ENCODE measurements at places on chromosomes 16 and 17.

DNA sequence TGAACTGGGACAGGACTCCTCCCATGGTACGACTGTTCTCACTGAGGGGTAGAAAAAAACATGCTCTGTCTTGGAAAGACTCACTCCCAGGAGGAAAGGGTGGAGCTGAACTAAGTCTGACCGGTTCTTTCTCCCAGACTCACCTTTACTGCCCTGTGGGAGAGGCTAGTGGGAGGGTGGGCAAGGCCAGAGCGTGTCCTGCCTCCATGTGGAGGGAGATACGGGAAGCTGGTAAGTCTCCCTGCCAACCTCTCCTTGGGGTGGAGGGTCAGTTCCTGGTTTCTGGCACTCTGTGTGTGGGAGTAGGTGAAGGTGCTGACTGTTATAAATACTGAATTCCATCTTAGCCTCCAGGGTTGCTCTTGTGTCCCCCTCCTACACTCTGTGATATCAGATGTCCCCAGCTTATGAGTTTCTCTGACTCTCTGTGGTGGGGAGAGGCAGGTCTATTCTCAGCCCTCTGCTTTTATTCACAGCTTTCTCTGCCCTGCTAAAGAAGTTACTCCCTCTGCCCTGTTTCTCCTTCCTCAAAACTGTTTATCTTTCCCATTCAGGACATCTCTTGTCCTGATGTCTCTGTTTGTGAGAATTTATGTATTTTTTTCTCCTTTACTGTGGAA, 26.9 kb upstream of the FAM20A start:
- no peak for DNase-seq

GRCh38 chr16:30186444-30186781, 3.0 kb downstream of the CORO1A start:
- no peak for DNase-seq

DNA sequence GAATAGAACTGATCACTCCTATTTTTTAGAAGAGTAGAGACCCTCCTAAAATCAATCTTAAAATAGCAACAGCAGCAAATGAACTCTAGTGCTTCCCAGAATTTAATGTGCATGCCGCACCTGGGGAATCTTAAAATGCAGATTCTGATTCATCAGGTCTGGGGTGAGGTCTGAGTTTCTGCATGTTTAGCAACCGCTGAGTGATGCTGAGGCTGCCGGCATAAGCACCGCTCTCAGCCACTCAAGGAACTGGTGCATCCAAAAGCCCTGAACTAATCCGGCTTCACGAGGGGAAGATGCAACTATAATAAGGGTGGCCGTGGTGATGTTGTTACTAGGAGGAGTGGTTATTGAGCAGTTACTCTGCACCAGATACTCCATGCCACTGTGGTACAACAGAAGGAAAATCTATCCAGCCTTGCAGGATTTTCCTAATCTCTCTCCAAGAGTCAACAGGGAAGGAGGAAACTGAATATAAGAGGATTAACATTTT, 19.7 kb downstream of the SDK2 start:
- DNase-seq = no peak

DNA sequence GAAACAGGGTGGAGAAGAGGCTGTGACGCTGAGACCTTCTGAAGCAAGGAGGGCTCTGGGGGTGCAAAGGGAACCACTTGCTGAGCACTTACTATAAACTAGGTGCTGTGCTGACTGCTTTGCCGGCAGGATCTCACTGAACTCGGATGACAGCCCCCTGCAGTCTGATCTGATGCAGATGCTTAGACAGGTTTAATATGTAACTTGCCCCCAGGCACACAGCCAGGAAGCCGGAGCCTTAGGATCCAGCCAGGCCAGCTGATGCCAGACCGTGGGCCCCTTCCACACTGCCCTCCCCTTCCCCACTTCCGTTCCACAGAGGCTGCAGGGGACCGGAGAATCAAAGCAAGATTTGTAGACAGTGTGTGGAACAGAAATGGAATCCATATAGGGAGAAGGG, 23.1 kb downstream of the SPACA3 start:
- DNase-seq = no peak

- no peak for DNase-seq
Measured at GRCh38 chr16:71540-72401, 660 bp downstream of the RHBDF1 start.

All from DMS 273 treated with DMSO at 0.1 percent for 48 hours (cell line).